ENCODE measurements at places on chromosomes 2 and 18.

DNA sequence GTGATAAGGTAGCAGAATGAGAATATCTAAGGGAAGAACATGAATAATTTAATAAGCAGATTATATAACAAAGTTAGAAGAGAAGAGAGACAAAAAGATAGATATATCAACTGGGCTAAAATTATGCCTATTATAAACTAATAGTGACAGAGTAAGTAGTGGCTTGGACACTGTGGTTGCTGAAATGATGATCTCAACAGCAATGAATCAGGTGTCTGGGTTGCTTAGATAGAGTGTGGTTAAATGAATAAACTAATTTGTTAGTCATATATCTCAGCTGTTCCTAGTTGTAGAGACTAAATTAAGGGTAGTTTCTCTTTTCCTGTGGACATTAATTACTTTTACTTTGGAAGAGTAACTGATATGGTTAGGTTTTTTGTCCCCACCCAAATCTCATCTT is 1485.4 kb upstream of the CELF4 start:
- no peaks in the 10 kb centered on the region for H3K36me3 ChIP-seq
- H3K27ac ChIP-seq, result no peak overlapping the region
- H3K4me3 ChIP-seq, result no peak overlapping the region
- no peak for DNase-seq

DNA sequence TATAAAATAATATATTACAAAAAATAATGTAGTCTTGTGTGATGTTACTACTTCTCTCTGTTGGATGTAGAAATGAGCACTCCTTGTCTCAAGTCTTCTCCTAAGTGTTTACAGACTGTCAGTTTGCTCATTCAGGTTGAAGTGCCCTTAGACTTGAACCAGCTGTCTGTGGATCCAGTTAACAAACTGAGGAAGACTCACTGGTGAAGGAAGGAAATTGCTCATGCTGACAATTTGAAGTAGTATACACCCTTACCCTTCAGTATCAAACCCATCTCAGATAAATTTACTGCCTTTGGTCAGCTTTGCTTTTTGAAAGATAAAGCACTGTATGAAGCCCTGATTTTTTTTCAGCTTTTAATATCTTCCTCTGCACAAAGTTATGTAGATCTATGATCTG is 854.2 kb upstream of the ZEB2 start:
- no peak overlapping the region for H3K4me3 ChIP-seq
- peaks cover 3% of the 10 kb centered on the region for H3K27me3 ChIP-seq
- H3K36me3 ChIP-seq, result no peaks in the 10 kb centered on the region

DNA sequence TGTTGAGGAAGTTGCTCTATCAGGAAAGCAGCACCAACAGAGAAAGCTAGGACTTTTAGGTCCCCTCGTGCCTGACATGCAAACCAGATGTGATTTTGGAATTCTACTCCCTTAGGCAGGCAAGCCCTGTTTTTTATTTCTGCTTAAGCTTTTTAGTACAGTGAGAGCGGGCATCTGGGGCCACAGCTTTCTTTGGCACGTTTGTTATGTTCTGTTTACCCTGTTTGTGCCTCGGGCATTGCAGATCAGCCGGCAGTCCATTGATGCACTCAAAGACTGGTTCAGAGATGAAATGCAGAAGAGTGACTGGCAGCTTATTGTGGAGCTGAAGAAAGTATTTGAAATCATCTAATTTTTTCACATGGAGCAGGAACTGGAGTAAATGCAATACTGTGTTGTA is 61.9 kb downstream of the EIF5B start:
- H3K27me3 ChIP-seq, result no peaks in the 10 kb centered on the region
- peaks cover 76% of the 10 kb centered on the region for H3K36me3 ChIP-seq
- no peak overlapping the region for H3K4me3 ChIP-seq

DNA sequence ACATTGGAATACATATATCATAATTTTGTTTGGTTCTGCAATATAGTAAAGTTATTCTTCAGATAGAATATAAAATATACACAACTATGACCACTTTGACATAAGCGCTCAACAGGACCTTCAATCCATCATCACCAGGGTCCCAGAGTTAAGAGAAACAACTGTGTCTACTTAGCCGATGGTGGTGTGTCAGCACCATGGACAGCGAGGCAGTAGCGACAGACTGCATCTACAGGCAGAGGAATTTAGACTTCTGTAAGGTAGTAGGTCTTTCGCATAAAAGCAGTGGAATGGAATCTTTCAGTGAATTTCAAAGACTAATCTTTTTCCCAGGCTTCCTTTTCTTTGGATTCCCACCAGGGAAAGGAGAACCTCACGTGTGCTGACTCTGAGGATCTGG is 20.5 kb upstream of the LRPPRC start:
- peak; percentile 87 for DNase-seq
- H3K27me3 ChIP-seq, result peaks cover 7% of the 10 kb centered on the region
- no peaks in the 10 kb centered on the region for H3K36me3 ChIP-seq

- no peaks in the 10 kb centered on the region for H3K36me3 ChIP-seq
- peaks cover 4% of the 10 kb centered on the region for H3K4me1 ChIP-seq
- H3K27ac ChIP-seq, result no peak overlapping the region
- peaks cover 9% of the 10 kb centered on the region for H3K27me3 ChIP-seq
- DNase-seq, result no peak
- H3K4me3 ChIP-seq, result no peak overlapping the region
Observed at GRCh38 chr2:241959751-241960269, 90.3 kb downstream of the RTP5 start.

- H3K4me3 ChIP-seq, result no peak overlapping the region
- H3K27ac ChIP-seq, result no peak overlapping the region
- DNase-seq, result no peak
- H3K36me3 ChIP-seq, result no peaks in the 10 kb centered on the region
- peaks cover 13% of the 10 kb centered on the region for H3K27me3 ChIP-seq
Observed at GRCh38 chr2:62396880-62397279, 109.1 kb downstream of the TMEM17 start.

DNA sequence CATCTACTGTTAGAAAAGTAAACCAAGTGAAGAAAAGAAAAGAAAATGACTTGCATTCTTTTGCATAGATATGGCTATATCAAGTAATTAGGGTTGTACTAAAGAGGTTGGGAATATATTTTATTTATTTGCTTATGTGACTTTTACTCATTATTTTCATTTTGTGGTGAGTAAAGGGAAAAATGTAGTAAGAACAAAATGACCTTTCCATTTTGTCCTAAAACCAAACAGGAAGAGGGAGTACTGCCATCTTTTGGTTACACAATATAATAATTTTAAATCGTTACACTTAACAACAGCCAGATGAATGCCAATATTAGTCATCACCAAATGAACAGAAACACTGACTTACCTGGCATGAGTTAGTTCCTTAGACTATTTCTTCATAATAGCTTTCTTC is 47.3 kb upstream of the NDUFV2 start:
- peaks cover 3% of the 10 kb centered on the region for H3K36me3 ChIP-seq
- no peak overlapping the region for H3K4me3 ChIP-seq
- H3K27me3 ChIP-seq, result peaks cover 4% of the 10 kb centered on the region
- no peaks in the 10 kb centered on the region for H3K4me1 ChIP-seq
- no peak overlapping the region for H3K27ac ChIP-seq

DNA sequence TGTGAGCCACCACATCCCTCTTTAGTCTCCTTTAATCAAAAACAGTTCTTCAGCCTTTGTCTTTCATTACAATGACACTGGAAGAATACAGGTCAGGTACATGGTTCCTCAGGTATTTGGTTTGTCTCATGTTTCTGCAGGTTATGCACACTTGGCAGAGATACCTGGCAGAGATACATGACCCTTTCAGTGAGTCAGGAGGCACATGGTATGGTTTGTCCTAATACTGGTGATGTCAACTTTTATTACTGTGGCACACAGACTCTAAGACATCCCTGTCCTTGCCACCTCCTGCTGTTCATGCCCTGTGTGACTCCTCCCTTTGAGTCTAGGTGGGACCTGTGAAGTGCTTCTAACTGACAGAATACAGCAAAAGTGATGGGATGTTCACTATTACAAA is 58.4 kb downstream of the SPIRE1 start:
- no peaks in the 10 kb centered on the region for H3K36me3 ChIP-seq
- peaks cover 4% of the 10 kb centered on the region for H3K27me3 ChIP-seq
- no peak for DNase-seq
- H3K4me3 ChIP-seq, result no peak overlapping the region
- peaks cover 7% of the 10 kb centered on the region for H3K4me1 ChIP-seq

- H3K27ac ChIP-seq, result no peak overlapping the region
- H3K4me3 ChIP-seq, result no peak overlapping the region
- peaks cover 8% of the 10 kb centered on the region for H3K27me3 ChIP-seq
- peaks cover 78% of the 10 kb centered on the region for H3K4me1 ChIP-seq
- H3K36me3 ChIP-seq, result no peaks in the 10 kb centered on the region
Observed at GRCh38 chr2:104787298-104788065, 66.4 kb upstream of the POU3F3 start.

GRCh38 chr2:173571021-173571821 is 216.5 kb downstream of the CDCA7 start:
- H3K4me1 ChIP-seq, result peaks cover 24% of the 10 kb centered on the region
- peak; percentile 17 for DNase-seq
- no peaks in the 10 kb centered on the region for H3K27me3 ChIP-seq
- peak overlapping the region; percentile 3 for H3K27ac ChIP-seq

- no peak for DNase-seq
- peaks cover 88% of the 10 kb centered on the region for H3K4me1 ChIP-seq
- peak overlapping the region; percentile 56 for H3K4me3 ChIP-seq
- peak overlapping the region; percentile 96 for H3K27ac ChIP-seq
Observed at GRCh38 chr2:20188201-20188600, 36.7 kb downstream of the SDC1 start.

DNA sequence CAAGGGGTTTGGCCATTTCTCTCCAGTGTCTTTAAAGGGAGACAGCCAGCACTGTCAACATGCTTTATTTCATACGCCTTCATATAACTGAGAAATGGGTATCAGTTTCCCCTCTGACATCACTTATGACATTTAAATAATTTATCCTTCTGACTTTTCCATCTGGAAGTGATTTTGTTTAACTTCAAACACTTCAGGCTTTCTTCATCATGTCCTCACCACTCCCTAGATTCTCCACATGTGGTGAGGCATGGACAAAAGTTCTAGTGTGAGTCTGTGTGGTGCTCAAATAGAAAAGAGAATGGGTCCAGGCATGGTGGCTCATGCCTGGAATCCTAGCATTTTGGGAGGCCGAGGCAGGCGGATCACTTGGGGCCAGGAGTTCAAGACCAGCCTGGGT is 158.6 kb downstream of the TXNL1 start:
- DNase-seq, result no peak
- H3K4me3 ChIP-seq, result no peak overlapping the region
- peaks cover 5% of the 10 kb centered on the region for H3K4me1 ChIP-seq
- H3K27ac ChIP-seq, result no peak overlapping the region

- no peak for DNase-seq
- H3K36me3 ChIP-seq, result peaks cover 28% of the 10 kb centered on the region
- peaks cover 42% of the 10 kb centered on the region for H3K4me1 ChIP-seq
- no peak overlapping the region for H3K4me3 ChIP-seq
- no peak overlapping the region for H3K27ac ChIP-seq
- peaks cover 3% of the 10 kb centered on the region for H3K27me3 ChIP-seq
Observed at GRCh38 chr18:36315736-36316135, 18.2 kb downstream of the FHOD3 start.

DNA sequence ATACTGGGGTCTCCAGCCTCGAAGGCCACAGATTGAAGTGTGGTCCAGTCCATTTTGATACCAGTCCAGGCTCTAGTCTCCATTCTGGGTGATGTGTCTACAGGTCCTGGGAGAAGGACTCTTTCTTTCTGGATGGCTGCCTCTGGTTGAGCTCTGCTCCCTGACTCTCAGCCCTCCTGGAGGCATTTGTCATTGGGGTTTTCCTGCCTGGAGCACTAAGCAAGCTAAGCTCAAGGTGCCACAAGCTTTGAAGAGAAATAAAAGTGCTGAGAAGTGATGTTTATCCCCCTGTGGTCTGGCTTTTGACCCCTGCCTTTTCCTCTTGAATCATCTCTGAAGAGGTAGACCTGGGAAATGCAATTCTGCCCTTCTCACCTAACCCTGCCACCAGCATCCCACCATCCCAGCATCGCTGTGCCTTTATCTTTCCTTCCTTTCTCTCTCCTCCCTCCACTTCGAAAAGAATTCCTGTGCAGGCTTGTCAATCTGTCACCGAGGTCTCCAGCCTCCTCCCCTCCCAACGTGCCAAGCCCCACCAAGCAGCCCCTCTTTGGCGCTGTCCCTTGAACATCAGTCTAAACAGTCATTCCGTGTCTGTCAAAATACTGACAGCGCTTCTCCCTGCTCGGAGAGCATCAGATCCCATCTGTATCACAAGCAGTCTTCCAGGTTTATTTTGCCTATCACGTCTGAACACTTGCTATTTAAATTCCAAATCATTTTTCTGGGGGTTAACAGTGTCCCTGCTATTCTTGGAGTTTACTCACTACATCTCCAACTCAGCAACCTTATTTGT is 334.6 kb upstream of the SLC14A2 start:
- H3K4me1 ChIP-seq, result peaks cover 38% of the 10 kb centered on the region
- H3K27me3 ChIP-seq, result no peaks in the 10 kb centered on the region
- peak overlapping the region; percentile 26 for H3K4me3 ChIP-seq
- H3K36me3 ChIP-seq, result no peaks in the 10 kb centered on the region
- DNase-seq, result peak; percentile 4

GRCh38 chr2:23661276-23662050 is 265.5 kb downstream of the ATAD2B start:
- peaks cover 18% of the 10 kb centered on the region for H3K27me3 ChIP-seq
- H3K36me3 ChIP-seq, result no peaks in the 10 kb centered on the region
- no peak overlapping the region for H3K4me3 ChIP-seq

DNA sequence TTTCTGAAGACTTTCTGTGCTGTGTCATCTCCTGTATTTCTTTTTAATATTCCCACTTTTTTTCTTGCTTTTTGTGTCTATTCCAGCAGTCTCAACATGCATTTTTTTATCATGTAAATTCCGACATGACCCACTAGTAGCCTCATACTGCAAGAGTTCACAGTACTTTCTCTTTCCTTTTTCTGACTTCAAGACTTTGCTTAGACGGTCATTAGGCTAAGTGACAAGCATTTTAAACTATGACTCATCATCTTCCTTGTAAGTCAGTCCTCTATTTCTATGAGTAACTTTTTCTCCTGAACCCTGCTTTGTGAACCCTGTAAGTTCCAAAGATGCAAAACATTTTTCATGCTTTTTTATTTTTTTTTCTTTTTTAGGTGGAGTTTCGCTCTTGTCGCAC is 381.2 kb downstream of the TXNL1 start:
- H3K27me3 ChIP-seq, result peaks cover 6% of the 10 kb centered on the region
- peaks cover 9% of the 10 kb centered on the region for H3K4me1 ChIP-seq
- no peak overlapping the region for H3K4me3 ChIP-seq
- H3K36me3 ChIP-seq, result no peaks in the 10 kb centered on the region
- H3K27ac ChIP-seq, result no peak overlapping the region

GRCh38 chr2:182173944-182174622 is 188.4 kb downstream of the PPP1R1C start:
- peaks cover 3% of the 10 kb centered on the region for H3K27me3 ChIP-seq
- H3K27ac ChIP-seq, result no peak overlapping the region
- H3K4me1 ChIP-seq, result peaks cover 7% of the 10 kb centered on the region
- no peaks in the 10 kb centered on the region for H3K36me3 ChIP-seq

GRCh38 chr2:39608263-39608575 is 57.5 kb upstream of the TMEM178A start:
- no peak overlapping the region for H3K27ac ChIP-seq
- DNase-seq, result no peak
- no peak overlapping the region for H3K4me3 ChIP-seq
- no peaks in the 10 kb centered on the region for H3K36me3 ChIP-seq
- peaks cover 3% of the 10 kb centered on the region for H3K27me3 ChIP-seq
- H3K4me1 ChIP-seq, result peaks cover 23% of the 10 kb centered on the region

GRCh38 chr2:233062946-233063268 is 2.8 kb downstream of the INPP5D start:
- no peak overlapping the region for H3K4me3 ChIP-seq
- DNase-seq, result no peak
- no peak overlapping the region for H3K27ac ChIP-seq
- H3K4me1 ChIP-seq, result peaks cover 48% of the 10 kb centered on the region
- H3K27me3 ChIP-seq, result no peaks in the 10 kb centered on the region
